ENCODE measurements at places on chromosomes 16 and 17.

DNA sequence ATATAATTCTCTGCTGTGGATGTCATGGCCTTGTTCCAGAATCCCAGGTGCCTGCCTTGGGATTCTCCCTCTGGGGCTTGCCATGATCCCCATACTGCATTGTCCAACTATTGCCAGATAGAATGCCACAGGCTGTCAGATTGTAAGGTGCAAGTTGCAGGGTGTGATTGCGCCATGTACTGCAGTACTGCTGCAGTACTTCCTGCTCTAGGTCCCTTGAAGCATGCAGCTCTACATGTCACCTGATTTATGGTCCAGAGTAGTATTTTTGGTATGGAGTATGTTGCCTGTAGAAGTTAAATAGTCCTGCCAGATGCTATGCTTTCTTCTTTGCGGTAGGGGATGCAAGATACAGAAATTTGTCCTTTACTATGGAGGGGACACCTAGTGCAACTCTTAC is 7.0 kb upstream of the SLFN5 start:
- peak; percentile 37 for DNase-seq

- no peak for DNase-seq
Measured at GRCh38 chr17:74970395-74970794, 2.2 kb downstream of the HID1 start.

- no peak for DNase-seq
Measured at GRCh38 chr16:71637398-71637797, 11.4 kb downstream of the MARVELD3 start.

DNA sequence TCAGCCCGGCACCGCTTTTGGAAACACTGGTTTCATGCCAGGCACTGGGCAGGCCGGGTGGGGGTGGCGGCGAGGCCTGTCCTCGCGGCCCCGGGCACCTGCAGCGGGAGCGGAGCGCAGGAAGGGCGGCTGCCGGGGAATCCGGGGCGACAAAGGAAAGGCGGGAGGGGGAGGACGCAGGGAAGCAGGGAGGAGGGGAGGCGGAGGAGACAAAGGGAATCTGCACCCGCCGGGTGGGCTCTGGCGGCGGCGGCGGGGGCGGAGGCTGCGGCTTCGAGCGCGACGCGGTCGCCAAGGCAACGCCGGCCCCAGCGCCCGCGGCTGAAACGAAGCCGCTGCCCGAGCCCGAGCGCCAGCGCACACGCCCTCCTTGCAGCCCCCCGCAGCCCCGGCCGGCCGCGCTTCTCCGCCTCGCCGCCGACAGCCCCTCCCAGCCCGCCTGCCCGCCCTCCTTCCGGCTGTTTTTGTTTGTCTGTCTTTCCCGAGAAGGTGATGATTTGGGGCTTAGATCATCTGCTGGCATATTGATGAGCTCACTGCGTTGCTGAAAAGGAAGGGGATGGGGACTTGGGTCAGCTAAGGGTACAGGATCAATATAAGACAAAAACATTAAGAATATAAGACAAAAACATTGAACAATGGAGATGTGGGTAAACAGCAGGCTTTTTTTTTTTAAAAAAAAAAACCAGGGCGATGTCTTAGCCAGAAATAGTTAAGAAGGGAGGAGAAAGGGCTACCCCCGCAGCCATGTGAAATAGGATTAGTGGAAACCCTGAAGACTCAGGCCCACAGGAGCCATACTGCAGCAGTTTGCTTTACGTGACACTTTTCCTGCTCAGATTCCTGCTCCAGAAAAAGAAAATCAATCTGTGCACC is 32.7 kb downstream of the CDK5R1 start:
- DNase-seq, result no peak

DNA sequence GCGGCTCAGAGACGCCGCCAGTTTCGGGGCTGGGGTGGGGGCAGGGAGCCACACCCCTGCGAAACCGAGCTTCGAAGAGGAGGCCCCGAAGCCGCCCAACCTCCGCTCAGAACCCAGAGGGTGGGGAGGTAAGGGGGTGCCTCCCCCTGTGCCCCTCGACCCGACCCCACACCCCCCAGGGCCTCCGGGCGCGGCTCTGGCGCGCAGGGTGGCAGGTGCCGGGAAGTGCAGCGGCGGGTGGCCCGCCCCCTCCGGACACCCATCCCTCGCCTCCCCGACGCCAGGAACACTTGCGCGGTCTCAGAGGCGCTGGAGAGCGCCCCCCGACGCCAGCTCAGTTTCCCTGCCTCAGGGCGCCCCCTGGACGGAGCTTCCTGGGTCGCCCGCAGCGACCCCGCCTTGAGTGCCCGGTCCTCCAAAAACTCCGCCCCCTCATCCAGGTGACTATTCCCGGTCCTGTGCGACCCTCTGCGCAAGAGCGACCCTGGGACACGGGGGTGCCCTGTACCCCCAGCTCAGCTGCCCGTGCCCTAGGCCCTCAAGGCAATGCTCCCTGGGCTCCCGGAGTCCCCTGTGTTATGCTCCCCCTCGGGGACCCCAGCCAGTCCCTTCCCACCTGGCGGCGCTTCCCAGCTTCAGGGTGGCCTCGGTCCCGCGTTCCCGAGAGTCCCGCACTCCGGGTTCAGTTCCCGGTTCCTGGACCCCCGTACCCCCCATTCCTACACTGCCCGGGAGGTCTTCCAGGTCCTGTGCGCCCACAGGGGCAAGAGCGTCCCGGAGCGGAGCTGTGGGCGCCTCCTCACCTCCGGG is 562 bp downstream of the PPL start:
- no peak for DNase-seq

DNA sequence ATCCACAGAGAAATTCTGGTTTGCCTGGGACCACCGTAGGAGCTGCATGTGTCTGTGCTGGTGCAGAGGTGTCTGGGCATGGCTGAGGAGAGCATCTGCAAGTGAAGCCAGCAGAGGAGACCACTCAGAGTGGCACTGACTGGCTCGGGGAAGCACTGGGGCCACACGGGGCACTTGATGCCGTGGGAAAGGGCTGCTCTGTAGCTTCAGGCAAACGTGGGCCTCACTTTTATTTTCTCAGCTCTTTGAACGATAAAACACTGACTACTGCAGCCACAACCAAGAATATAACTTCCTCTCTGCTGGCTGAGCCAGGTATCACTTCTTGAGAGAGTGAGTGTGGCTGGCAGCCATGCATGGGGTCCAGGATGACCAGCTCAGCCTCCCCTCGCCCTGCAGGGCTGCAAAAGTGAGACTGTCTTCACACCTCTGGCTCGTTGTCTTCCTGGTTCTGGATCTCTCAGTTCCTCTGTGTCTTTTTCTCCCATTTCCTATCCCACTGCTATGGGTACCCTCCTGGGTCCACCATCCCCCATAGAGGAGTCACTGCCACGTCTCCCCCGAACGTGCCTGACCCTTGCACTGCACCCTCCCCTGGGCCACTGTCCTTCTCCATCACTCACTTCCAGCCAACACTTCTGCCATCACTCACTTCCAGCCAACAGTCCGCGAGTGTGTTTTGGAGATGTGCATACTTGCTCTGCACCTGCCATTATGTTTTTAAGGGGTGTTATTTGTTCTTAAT is 201.4 kb upstream of the CHMP6 start:
- DNase-seq, result no peak

DNA sequence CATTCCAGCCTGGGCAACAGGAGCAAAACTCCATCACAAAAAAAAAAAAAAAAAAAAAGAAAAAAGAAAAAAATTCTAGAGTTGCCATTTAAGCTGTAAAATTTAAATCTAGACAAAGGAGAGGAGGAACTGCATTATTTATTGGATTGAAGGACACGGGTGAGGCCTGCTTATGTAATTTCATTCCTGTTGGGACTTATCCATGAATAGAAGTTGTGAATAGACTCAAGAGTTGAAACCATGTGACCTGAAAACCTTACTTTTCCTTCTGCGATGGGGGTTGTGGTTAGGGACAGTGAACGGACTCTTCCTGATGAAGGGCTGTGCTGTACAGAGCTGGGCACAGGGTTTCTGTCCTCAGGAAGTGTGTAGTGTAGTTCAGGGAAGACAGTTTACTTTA is 22.5 kb downstream of the BANP start:
- DNase-seq, result no peak

- DNase-seq, result no peak
Measured at GRCh38 chr17:34668206-34668605, 88.8 kb downstream of the TMEM132E start.

- no peak for DNase-seq
Measured at GRCh38 chr16:29141586-29142324, 156.9 kb downstream of the LAT start.

- DNase-seq, result no peak
Measured at GRCh38 chr16:15677447-15677846, 27.4 kb downstream of the NDE1 start.

DNA sequence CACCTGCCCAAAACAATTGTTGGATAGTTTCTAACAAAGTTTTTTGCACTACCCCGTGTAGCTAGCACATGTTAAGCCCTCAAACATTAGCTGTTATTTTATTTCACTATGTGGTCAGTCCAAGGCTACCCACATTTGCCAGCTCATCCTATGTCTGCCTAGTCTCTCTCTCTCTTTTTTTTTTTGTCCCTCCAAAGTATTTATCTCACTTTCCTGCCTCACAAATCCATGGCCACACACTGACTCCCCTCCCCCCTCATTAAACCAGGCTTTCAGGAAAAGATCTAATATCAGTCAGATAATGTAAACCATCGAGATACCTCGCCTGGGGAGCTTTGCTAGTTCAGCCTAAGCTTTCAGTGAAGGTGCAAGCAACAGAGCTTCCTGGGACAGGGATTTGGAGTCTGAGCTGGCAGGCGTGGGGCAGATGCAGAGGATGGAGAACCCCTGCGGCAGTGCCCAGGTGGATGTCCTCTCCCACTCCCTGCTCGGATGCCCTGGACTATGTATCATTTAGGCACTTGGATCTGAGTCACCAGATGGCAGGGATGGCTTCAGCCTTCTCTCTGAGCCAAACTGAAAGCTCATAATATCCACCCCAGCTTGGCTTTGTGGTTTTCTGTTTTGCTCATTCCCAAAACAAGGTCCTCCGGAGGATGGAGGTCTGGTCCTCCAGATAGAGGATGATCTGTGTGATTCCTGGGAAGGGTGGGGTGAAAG is 73.7 kb upstream of the FOXF1 start:
- DNase-seq, result no peak

GRCh38 chr17:6471531-6472465 is 27.5 kb downstream of the PIMREG start:
- no peak for DNase-seq

GRCh38 chr16:29694384-29695195 is 15.6 kb downstream of the QPRT start:
- no peak for DNase-seq

DNA sequence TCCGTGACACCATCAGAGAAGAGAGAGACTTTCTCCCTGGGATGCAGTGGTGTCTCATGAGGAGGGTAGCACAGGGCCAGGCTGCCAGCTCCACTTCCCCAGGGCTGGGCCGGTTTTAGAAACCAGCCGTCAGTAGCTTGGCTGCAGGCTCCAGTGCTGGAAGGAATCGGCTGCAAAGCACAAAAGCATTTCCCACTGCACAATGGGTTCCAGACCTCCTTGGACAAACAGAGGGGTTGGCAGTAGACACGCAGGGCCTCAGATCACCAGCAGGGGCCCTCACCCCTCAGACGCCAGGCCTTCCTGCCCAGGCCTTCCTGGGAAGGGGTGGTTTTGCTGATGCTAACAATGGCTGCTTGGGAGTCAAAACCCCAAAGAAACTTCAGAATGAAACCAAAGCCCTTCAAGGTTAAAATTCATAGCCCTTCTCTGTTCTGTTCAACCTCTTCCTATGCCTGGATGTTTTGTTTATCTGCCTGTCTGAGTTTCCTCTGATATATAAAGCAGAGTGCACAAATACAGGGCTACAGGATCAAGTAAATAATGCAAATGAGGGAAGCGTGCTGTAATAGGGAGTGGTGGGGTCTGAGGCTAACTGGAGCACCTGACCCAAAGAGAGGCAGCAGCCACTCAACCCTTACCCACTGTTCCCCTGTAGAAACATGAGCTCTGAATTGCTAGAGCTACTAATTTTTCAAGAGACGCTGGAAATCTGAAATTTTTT is 26.2 kb downstream of the TEKT5 start:
- DNase-seq, result peak; percentile 7

- DNase-seq, result peak; percentile 10
Measured at GRCh38 chr16:85800321-85800669, 800 bp downstream of the COX4I1 start.

DNA sequence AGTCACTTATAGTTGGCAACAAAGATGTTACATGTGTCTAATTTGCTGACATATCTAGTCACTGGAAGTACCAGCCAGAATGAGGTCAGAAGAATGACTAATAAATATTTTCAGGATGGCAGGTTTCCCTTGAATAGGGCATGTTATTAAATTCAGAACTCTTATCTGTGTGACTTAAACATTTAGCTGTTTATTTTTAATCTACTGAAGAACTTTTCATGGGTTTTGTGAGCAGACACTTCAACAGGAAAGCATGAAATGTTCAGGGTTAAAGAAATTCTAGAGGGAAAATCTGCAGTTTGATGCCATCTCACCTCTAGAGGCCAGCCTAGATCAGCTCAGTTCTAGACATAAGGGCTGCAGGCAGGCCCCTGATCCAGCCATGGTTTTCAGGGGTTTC is 13.2 kb downstream of the JPT2 start:
- no peak for DNase-seq

DNA sequence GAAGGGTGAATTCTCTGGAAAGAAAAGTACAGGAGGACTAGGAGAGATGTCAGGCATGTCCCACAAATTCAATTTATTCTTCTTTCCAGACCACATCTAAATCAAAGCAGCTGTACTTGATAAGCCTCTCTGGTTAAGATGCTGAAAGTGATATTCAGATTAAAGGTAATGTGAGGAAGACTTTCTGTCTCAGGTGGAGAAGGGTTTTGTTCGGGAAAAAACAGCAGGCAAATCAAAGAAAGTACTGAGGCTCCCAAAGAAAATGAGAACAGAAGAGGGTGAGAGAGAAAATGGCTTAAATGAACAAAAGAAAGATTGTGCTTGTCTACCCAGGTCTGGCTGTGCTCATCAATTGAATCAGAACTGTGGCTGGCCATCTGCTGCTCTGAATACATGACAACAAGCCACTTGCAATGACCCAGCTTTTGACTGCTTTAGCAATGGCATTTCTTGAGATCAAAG is 55.6 kb downstream of the MMD start:
- DNase-seq, result no peak

GRCh38 chr17:30263552-30264333 is 28.0 kb downstream of the BLMH start:
- DNase-seq, result no peak

GRCh38 chr16:1058216-1058615 is 14.3 kb upstream of the SSTR5 start:
- DNase-seq, result no peak

DNA sequence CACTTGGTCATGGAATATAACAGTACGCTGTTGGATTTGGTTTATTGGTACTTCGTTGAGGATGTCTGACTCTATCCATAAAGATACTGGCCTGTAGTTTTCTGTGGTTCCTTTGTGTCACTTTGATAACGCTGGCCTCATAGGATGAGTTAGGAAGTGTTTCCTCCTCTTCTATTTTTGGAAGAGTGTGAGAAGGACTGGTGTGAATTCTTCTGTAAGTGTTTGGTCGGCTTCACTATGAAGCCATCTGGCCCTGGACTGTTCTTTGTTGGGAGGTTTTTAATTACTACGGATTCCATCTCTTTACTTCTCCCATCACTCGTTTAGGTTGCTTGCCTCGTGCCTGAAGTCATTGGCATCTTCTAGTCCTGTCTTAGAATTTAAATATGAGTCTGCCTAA is 117.3 kb downstream of the OR1D5 start:
- DNase-seq, result no peak
